ENCODE measurements at places on chromosomes 2 and 18.

- peak; percentile 58 for DNase-seq
Measured at GRCh38 chr2:223460774-223461211, 141.4 kb downstream of the SCG2 start.

GRCh38 chr2:125092276-125093009 lies 1067.4 kb downstream of the CNTNAP5 start:
- DNase-seq = no peak

GRCh38 chr2:11168488-11168887 lies 13.2 kb downstream of the SLC66A3 start:
- DNase-seq = no peak

GRCh38 chr2:3076848-3077642 lies 300.6 kb downstream of the EIPR1 start:
- no peak for DNase-seq

DNA sequence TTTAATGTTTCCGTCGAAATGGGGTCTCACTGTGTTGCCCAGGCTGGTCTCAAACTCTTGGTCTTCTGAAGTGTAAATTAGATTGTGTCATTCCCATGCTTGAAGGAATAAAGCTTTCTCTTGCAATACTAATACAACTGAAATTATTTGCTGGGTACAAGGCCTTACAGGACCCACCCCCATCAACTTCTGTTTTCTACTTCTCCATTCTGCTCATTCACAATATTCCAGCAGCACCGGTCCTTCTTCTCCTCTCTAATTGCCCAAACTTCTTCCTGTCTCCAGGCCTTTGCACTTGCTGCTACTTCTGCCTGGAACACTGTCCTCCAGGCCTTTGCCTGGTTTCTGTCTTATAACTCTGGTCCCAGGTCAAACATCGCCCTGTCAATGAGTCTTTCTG lies 73.8 kb downstream of the APOB start:
- no peak for DNase-seq

DNA sequence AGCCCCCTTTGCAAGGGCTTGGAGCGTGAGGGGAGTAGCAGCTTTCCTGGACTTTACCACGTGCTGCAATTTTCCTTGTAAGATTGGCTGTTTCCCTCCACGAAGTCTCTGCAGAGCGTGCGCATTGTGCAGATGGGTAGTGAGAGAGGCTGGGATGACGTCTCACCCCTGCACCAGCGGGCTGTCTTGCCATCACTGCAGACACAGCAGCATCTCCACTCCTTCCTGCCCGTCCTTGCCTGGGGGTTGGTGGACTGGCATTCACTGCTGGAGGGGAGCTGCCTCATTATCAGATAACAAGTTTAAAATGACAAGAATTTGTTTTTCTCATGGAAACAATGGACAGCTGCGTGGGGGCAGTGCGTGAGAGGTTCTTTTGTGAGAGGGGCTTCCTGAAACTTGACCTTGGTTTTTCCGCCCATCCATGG lies 45.3 kb upstream of the HS6ST1 start:
- no peak for DNase-seq

Data from kidney tubule cell (primary cell).